ENCODE measurements at places on chromosomes 12 and 14.
A peak's percentile ranks its signal among the peaks of the same experiment; 100 is the strongest.

- DNase-seq: no peak
These were observed 29.0 kb upstream of the MED13L start for GRCh38 chr12:116306506-116306905.

- DNase-seq: no peak
These were observed 189.4 kb downstream of the NRXN3 start for GRCh38 chr14:78359581-78359980.

DNA sequence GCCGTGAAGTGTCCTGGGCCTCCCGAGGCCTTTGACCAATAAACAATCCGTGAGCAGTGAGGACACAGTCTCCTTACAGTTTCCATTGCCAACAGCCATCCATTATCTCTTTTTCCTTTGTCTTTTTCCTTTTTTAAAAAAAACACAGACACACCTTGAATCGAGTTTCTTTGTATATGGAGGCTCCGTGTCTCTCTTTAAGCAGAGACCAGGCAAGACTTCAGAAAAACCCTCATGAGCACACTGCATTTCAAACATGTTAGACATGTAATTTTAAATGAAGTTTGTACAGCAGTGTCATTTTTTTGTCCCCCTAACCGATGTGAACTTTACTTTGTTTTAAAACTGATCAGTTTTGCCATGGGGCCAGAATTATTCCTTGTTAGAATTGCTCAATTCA lies 111.1 kb downstream of the SPTSSA start:
- no peak for DNase-seq

DNA sequence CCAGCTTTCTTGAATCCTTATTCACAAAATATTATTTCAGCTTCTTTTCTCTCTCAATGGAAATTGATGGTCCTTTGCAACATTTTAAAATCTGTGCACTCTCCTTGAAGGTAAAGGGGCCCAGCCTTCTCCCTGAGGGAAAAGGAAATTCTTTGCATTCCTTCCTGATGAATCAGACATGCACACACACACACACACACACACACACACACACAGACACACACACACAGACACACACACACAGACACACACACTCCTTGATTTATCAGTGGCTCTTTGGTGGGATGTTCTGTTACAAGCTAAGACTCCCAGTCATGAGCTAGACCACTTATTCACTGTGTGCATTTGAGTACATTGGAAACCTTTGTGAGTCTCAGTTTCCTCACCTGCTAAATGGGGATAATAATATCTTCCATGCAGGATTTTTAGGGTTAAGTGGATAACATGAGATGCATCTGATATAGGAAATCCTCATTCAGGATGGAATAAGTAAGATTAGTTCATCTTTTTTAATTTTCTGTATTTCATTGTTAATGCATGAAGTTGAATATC lies 45.1 kb upstream of the HMGA2 start:
- DNase-seq: no peak

GRCh38 chr12:54723379-54724256 lies 75.5 kb upstream of the DCD start:
- peak; percentile 35 for DNase-seq

- no peak for DNase-seq
These were observed 12.8 kb downstream of the PGF start for GRCh38 chr14:74942608-74943007.

DNA sequence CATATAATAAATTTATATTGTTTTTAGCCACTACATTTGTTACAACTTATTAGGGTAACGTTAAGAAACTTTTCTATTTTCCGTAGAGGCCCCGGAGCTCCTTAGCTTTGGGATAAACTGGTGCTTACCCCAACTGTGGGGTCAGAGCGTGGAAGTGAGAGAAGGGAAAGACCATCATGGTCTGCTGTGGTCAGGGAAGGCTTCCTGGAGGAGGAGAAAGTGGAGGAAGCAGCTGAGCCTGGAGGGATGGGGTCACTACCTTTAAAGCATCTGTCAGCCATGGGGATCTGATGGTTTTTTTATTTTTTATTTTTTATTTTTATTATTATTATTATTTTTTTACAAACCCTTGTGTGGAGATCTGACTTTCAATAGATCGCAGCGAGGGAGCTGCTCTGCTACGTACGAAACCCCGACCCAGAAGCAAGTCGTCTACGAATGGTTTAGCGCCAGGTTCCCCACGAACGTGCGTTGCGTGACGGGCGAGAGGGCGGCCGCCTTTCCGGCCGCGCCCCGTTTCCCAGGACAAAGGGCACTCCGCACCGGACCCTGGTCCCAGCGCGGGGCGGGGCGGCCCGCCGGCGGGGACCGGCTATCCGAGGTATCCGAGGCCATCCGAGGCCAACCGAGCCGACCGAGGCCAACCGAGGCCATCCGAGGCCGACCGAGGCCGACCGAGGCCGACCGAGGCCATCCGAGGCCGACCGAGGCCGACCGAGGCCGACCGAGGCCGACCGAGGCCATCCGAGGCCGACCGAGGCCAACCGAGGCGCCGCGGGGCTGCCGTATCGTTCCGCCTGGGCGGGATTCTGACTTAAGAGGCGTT lies 1101.2 kb upstream of the TMEM132C start:
- DNase-seq: peak; percentile 77

DNA sequence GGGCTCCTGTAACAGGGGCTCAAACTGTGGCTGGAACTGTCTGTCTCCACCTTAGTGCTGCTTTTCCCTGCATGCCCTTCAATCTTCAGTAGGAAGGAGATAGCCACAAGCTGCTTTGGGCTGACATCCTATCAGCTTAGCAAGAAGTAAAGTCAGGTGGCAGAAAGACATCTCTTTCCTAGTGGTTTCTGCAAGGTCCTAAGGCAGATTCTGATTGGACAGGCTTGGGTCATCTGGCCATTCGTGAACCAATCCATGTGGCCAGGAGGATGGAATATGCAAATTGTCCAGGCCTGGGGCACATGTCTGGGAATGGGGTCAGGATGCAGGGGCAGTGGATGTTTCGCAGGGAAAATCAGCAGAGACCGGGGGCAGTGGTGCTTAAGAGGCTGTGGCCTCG lies 5.2 kb downstream of the RITA1 start:
- DNase-seq: no peak

DNA sequence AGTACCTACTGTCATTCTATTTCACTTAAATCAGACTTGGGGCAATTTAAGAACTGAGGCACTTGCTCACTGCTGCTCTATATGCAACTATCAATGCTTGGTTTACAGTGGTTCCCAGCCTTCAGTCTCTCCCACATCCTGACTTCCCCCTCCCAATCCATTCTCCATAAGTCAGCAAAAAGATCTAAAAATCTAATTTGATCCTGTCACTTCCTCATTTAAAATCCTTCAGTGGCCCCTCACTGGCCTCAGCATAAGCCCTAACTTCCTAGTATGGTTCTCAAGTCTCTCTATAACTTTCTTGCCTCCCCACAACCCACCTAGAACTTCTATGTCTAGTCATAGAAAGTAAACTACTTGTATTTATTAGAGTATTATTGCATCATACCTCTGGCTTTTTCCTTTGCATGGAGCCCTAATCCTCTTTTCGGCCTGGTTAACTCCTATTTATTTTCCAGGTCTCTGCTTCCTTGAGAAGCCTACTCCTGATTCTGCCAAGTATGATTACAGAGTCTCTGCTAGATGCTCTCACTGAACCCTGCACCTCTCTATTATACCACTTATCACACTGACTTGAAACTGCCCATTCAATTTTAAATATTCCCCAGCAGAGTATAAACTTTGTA lies 130.6 kb downstream of the RALGAPA1 start:
- DNase-seq: no peak

- DNase-seq: no peak
These were observed 107.8 kb downstream of the VCPKMT start for GRCh38 chr14:50008562-50008961.

GRCh38 chr12:123705935-123706334 lies 6.2 kb upstream of the ATP6V0A2 start:
- no peak for DNase-seq

DNA sequence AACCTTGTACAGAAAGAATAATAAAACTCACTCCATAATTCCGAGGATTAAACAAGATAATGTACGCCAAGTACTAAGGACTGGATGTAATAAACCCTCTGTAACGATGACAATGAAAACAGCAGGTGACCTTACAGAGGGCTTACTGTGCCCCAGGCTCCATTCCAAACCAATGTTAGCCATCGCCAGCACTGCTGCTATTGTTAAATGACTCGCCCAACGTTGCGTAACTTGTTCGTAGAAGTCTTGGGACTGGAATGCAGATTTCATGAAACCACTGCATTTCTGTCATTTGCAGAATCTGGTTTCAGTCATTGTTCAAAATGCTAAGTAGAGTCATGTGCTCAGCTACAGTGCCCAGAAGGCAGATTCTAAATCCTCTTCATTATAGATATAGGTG lies 728 bp upstream of the STON2 start:
- no peak for DNase-seq

DNA sequence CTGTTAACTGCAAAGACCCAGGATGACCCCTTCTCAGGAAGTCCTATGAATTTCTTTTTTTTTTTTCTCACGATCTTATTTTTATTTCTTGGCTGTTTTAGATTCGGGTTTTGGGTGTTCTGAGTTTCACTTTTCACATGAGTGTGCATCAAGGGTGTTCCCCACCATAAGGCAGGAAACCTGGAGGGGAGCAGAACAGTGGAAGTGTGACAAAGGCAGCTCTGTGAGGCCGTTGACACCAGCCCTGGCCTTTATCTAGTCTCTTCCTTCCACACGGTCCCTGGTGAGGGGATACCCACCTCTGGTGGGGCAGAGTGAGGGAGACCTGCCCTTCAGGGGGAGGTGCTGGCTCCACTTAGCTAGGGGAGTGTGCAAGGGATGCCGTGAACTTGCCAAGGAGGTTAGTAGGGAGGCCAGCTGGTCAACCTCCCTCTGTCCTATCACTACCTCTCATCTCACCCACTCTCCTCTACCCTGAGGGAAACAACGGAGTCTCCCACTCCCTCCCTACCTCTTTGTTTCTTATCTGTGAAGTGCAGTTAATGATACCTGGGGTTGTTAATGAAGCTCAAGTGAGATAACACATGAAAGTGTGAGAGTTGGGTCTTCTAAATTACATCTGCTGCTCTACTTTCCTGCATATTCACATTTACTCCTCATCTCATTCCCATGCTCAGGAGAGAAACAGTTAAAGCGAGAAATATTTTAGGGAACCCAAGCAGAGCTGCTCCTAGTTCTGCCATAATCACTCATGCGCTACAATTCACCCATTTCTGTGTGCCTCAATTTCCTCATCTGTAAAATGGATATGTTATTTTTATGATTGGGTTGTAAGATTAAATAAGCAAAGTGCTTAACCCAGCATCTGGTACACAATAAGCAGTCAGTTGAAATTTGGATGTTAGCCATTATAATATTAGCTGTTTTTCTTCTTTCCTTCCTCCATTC lies 4.4 kb upstream of the GALNT6 start:
- no peak for DNase-seq

GRCh38 chr12:18284386-18284785 lies 23.1 kb downstream of the PIK3C2G start:
- no peak for DNase-seq

GRCh38 chr14:22472466-22472865 lies 116.6 kb downstream of the DAD1 start:
- DNase-seq: no peak

DNA sequence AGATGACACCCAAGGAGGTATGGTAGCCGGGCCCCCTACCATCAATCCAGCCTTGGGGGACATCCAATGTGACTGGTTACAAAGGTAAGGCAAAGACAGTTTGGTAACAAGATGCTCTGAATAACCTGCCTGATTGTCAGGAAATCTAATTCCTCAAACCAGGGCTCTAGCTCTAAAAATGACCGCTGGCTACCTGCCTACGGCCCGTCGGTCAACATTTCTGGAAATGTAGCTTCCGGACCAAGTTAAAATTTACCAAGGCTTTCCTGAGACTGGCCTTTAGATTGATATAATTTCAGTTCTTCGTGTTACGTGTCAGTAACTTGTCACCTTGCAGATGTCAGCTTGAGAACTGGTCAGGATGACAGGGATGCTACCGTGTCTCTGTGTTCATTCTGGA lies 34.2 kb upstream of the FOXN3 start:
- DNase-seq: no peak

- no peak for DNase-seq
These were observed 248.4 kb upstream of the CCDC196 start for GRCh38 chr14:66237741-66238140.

- no peak for DNase-seq
These were observed 553 bp downstream of the CLEC14A start for GRCh38 chr14:38255408-38255672.

DNA sequence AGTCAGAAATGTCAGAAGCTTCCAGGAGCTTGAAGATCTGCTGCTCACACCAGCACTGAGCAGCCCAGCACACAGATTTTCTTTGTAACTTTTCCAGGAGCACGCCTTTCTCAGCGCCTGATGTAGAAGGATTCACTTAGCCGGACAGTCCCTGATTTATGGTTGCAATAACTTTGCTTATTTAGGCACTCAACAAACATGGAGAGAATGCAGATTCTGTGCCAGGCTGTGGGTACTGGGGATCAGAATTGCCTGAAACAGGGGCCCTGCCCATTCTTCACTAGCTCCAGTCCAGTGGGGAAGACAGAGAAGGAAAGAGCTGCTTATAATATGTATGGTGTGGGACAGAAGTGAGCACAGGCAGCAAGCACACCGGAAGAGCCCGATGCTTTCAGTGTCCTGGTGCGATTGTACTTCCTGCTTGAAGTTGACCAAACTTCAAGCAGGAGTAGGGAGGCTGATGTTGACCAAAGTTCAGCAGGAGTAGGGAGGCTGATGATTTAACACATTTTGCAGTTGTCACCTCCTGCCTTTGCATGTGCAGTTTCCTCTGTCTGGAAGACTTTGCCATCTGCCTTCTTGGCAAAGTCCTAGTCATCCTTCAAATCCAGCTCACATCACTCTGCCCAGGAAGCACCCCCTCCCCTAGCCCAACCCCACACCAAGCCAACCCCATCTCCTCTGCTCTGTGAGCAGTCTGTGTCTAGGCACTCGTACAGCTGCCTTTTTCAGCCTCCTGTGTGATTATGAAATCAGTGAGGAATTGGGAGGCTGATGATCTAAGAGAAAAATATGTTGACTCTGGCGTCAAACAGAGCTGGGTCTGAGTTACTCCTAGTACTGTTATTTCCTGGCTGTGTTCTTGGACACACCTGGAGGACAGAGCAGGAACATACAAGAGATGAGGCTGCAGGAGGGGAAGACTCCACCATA lies 12.0 kb upstream of the PRIMA1 start:
- no peak for DNase-seq

- DNase-seq: no peak
These were observed 54.5 kb upstream of the HECTD1 start for GRCh38 chr14:31261859-31262731.

All from activated naive CD4-positive, alpha-beta T cell treated with anti-CD3 and anti-CD28 coated beads, Interleukin-2, amount 50 U/mL, for 72 hours (primary cell).